CD4-positive, alpha-beta T cell treated with Interleukin-12 subunit alpha and Interleukin-12 subunit beta, for 1 hour (primary cell): ENCODE measurements at places on chromosomes 6 and 20.

- no peak for DNase-seq
Observed at GRCh38 chr20:33239418-33239817, 3.6 kb downstream of the BPIFA1 start.

DNA sequence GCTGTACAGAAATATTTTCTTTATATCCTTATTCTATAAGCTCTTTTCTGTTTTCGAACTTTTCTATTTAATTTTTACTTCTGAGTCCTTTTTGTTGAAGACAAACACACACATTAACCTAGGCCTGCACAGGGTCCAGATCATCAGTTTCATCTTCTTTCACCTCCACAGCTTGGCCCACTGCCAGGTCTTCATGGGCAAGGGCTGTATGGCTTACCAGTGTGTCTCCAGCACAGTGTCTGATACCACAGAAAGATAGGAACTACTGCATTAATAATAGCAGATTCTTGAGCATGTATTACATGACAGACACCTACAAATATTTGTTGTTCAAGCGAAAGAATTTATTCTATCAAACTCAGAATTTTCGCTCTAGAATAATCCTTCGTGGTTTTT, 24.4 kb downstream of the QKI start:
- peak; percentile 56 for DNase-seq

DNA sequence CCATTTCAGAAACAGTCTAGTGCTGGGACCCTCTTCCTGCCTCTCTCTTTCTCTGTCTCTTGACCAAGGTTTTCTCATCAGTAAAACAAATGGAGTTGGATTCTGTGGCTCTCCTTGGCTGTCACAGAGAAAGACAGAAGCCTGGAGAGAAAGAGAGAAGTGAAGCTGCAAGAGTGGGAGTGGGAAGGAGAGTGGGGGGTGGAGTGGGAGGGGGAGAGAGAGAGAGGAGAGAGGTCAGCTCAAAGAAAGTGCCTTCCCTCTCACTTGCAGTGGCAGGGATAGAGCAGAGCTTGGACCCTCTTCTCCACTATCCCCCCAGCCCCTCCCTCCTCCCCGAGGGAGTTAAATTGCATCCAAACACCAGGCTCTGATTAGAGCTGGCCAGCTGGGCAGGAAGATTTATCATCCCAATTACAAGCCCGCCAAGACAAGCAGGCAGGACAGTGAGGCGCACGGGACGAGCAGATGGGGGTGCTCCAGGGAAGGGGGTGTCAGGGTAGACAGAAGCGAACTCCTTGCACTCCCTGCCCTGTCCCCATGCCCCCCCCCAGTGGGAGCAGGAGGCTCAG, 74.3 kb downstream of the CD40 start:
- DNase-seq = no peak

- DNase-seq = no peak
Observed at GRCh38 chr6:44422531-44422930, 35.0 kb downstream of the CDC5L start.

- no peak for DNase-seq
Observed at GRCh38 chr6:16852671-16853070, 91.4 kb upstream of the ATXN1 start.

GRCh38 chr6:127513425-127513824, 5.7 kb downstream of the MTCL3 start:
- DNase-seq = no peak

- DNase-seq = peak; percentile 61
Observed at GRCh38 chr20:31722257-31723068, at the start of gene BCL2L1. Gene BCL2L1, minus strand, starts transcription at chr20:31722868. Its CDS starts 650 bp downstream, at chr20:31722218.

DNA sequence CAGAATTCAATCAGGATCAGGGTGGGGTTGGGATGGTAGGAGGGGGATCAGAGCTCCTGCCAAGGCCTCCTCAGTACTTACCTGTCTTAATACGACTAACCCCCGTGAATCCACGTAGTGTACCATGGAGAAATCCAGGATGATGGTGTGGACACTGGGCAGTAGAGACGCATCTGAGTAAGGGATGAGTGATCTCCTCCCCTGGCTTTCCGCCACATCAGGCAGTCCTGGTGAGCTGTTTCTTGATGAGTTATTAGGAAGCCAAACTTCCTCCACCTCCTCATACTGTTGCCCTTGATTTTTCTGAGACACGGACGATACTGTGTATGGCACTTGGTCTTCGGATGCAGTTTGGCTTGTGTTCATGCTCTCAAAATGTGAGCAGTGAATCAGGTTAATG, 34.2 kb upstream of the SRPK1 start:
- no peak for DNase-seq

DNA sequence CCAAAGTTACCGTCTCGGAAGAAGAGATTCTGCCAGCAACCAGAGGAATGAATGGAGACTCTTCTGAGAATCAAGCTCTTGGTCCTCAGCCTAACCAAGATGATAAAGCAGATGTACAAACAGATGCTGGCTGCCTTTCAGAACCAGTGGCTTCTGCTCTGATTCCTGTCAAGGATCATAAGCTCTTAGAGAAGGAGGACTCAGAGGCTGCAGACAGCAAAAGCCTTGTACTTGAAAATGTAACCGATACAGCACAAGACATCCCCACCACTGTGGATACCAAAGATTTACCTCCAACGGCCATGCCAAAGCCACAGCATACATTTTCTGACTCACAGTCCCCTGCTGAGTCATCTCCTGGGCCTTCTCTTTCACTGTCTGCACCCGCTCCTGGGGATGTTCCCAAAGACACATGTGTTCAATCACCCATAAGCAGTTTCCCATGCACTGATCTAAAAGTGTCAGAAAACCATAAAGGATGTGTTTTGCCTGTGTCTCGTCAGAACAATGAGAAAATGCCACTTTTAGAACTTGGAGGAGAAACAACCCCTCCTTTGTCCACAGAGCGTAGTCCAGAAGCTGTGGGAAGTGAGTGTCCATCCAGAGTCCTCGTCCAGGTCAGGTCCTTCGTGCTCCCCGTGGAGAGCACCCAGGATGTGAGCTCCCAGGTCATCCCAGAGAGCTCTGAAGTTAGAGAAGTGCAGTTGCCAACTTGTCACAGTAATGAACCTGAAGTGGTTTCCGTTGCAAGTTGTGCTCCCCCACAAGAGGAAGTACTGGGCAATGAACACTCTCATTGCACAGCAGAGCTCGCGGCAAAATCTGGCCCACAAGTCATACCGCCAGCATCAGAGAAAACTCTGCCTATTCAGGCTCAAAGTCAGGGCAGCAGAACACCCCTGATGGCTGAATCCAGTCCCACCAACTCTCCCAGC, 109.6 kb downstream of the RTN4IP1 start:
- peak; percentile 81 for DNase-seq

DNA sequence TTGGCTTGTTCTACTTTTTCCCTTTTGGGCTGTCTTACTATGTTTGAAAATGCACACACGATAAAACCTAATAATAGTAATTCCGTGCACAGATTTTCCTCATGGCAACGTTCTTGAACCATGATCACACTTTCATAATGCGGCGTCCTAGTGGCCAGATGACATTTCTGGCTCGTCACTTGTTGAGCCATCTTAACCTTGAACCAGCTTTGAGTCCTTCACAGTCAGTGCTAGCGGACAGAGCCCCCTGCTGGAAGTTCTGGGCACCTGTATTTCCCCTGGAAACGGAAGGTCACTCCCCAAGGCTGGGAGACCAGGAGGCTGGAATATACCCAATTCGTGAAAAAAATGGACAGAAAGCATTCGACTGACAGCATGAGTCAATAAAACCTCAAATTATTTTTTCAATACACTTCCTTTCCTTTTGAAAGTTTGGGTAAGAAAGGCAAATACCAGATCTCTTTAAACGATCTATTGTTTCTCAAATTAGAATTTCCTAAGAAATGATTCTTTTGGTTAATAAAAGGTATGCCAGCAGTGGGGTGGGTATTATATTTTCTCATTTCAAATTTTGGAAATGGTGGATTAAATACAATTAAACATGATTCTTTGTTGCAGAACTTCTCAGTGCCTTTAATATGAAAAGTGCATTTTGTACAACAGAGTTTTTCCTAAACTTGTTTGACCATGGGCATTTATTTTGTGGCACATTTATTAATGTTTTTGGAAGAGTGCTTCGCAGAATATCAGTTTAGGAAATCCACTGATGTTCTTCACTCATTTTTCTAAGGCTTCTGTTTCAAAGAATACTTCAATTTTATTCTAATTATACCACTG, 542.3 kb downstream of the QKI start:
- peak; percentile 58 for DNase-seq

- DNase-seq = peak; percentile 66
Observed at GRCh38 chr20:5996765-5997164, 46.3 kb downstream of the MCM8 start.

- DNase-seq = no peak
Observed at GRCh38 chr20:18165553-18165952, 27.9 kb downstream of the KAT14 start.

DNA sequence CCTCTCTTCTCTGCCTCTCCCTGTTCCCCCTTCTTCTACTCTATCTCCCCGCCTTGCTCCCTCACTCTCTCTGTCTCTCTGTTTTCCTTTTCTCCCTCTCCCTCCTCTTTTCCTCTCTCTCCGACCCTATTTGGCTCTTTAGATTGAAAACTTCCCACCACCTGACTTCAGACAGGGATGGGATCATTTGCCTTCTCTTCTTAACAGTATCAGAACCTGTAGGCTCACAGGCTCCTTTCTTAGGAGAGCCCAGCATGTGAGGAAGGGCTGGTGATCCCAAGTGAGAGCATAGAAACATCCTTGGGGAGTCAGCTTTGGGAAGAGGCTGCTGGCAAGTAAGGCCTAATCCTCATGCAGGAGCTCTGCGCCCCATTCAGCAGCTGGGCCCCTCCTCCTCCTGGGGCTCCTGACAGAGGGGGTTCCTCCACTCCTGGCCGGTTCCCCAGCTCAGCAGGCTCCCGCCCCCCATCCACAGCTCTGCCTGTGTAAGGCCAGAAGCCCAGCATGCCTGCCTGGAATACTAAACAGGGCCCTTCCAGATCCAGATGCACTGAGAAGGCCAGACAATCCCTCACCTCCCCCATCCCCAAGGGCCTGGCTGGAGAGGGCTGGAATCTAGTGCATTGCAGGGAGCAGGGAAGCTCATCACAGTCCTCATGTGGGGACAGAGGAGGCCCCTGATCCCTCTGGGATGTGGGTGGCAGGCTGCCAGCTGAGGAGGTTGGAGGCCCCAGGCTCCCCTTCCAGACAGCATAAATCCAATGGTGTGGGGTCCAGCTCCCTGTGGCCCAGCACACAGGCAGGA, 93.4 kb downstream of the PTPRT start:
- no peak for DNase-seq

GRCh38 chr20:48405909-48406308, 421.9 kb downstream of the PREX1 start:
- no peak for DNase-seq

DNA sequence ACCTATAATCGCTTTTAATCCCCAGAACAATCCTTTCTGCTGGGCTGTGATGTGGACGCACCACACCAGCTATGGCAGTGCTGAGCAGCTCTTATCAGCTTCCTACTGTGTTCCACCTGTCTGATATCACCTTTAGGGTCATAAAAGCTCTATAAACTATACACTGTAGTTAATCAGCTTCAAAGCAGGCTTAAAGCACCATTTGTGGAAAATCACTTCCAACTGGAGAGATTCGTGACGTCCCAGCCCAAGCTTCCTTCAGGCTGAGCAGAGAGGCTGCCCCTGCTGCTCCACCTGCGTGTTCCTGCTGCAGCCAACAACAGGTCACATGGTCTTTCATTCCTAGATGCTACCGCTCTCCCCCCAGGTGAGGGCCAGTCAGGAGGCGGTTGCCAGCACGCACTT, 156.5 kb downstream of the SMOC2 start:
- DNase-seq = no peak

GRCh38 chr6:70663881-70664466, 3.7 kb upstream of the SMAP1 start:
- DNase-seq = no peak

- peak; percentile 54 for DNase-seq
Observed at GRCh38 chr20:49768204-49769047, 44.2 kb upstream of the SLC9A8 start.

DNA sequence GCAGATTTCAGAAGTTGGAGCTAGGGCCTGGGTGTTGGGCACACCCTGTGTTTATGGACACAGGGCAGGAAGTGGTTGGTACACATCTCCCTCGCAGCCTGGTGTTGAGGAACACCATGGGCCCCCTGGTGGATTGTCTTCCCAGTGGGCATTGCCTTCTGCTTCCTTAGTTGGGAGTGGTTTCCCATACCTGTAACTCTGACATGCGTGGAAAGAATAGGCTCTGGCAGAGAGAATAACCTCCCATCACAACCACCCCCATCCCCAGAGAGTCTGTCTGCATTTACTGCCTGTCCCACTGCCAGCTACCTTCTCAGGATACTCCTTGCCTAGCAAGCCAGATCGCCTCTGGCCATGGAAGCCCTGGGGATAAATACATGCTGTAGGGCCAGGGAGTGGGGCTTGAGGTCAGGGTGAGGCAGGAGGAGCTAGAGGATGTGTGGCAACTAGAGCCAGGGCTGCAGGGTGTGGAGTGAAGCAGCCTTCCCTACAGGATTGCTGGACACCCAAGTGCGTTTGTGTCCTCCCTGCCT, 14.7 kb downstream of the LRRC73 start:
- DNase-seq = peak; percentile 51

DNA sequence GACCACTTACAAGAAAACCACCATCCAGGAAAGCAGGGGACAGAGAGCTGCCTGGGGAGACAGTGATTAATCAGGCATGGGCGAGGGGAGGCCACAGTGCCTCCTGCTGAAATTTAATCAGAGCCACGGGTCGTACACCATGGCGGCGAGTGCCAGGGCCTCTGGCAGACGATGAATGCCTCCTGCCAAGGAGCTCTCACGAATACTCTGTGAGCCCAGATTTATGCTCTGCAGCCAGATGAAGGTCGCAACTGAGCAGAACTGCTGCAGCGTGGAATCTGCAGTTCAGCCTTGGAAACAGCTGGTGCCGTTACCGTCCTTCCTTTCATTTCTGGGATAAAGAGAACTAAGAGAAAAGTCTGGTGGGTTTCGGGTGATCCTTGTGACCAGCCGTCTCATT, 85.6 kb downstream of the BFSP1 start:
- DNase-seq = no peak
